ENCODE measurements at places on chromosomes 16 and 17.

- no peak for DNase-seq
These were observed 39.3 kb downstream of the MSI2 start for GRCh38 chr17:57295526-57296023.

- no peak for DNase-seq
These were observed 86.4 kb upstream of the MYOCD start for GRCh38 chr17:12579288-12579687.

DNA sequence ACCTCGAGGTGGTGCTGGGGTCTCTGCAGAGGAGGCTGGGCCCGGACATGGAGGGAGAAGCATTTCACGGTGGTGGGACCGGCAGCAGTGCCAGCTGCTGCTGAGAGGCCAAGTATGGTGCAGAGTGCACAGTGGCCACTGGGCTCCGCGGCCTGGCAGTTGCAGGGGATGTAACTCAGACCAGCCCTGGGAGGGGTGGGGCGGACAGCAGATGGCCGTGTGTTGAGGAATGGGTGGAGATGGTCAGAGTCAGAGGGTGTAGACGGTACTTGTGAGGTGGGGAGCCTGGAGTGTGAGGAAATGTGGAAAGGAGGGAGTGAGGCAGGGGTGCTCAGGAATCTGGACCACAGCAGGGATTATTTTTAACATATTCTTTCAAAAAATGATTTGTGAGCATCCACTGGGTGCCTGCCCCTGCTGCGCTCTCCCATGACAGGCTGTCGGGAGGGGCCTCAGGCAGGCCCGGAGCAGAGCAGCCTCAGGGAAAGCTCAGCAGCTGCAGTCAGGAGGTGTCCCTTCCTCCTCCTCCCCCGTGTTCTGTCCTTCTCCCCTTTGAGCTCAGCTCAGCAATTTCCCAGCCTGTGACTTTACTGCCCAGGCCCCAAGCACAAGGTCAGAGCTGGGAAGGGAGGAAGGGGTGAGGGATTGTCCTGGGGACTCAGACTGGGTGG lies 113.1 kb downstream of the RAP1GAP2 start:
- no peak for DNase-seq

GRCh38 chr17:40615068-40615840 lies 32.4 kb downstream of the SMARCE1 start:
- DNase-seq, result no peak

DNA sequence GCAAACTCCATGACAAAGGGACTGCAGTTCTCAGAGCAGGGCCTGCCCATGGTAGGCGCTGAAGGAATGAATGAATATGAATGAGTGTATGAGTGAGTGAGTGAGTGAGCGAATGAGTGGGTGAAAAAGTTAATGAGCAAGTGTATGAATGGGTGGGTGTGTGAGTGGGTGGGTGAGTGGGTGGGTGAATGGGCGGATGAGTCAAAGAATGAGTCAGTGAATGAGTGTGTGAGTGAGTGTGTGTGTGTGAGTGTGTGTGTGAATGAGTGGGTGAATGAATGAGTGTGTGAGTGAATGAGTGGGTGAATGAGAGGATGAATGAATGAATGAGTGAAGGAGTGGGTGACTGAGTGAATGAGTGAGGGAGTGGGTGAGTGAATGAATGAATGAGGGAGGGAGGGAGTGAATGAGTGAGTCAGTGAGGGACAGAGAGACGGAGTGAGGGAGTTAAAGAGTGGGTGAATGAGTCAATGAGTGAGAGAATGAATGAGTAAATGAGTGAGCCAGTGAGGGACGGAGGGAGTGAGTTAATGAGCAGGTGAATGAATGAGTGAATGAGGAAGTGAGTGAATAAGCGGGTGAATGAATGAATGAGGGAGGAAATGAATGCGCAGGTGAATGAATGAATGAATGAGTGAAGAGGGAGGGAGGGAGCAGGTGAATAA lies 11.1 kb upstream of the CHMP6 start:
- no peak for DNase-seq

- no peak for DNase-seq
These were observed 11.9 kb downstream of the ZBTB4 start for GRCh38 chr17:7467498-7467897.

DNA sequence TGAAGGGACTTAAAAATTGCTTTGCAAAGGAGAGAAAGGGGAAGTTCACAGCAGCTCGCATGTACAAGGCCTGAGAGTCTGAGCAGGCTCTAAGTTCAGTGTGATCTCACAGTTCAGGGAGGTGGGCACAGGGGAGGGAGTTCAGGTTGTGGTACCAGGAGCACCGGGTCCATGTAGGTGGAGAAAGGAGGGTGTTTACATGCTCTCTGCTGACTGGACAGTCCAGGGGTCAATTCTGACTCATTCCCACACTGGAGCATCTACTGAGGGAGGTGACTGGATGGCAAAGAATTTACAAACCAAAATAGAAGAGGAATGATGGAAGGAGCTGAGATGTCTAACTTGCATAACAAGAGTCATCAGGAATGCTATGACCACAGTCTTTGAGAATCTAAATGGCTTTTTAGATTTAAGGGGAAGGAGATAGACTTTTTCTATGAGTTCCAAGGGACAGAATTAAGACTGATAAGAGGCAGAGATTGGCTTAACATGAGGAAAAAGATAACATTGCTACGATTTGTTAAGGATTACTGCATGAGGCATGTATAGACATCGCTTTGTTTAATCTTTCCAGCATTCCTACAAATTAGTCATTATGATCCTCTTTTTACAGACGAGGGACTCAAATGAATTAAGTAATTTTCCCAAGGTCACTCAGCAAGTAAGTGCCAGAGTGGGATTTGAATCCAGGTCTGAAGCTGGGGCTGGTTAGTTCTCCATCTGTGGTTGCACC lies 29.9 kb downstream of the MIS12 start:
- no peak for DNase-seq

- DNase-seq, result no peak
These were observed 24.1 kb upstream of the KREMEN2 start for GRCh38 chr16:2939968-2940367.

- no peak for DNase-seq
These were observed 1.2 kb downstream of the BCAR1 start for GRCh38 chr16:75250089-75250808.

GRCh38 chr16:30914830-30915229 lies 8.5 kb upstream of the FBXL19 start:
- no peak for DNase-seq

DNA sequence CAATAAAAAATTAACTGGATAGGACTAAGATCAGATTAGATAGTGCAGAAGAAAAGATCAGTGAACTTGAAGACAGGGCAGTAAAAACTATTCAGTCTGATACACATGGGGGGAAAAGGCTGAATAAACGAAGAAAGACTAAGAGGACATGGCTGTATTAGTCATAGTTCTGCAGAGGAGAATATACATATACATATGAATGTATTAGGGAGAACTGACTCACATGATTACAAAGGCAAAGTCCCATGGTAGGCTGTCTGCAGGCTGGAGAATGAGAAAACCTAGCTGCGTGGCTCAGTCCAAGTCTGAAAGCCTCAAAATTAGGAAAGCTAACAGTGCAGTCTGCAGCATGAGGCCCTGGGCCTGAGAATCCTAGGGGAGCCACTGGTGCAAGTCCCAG lies 98.2 kb upstream of the GNAO1 start:
- DNase-seq, result no peak

DNA sequence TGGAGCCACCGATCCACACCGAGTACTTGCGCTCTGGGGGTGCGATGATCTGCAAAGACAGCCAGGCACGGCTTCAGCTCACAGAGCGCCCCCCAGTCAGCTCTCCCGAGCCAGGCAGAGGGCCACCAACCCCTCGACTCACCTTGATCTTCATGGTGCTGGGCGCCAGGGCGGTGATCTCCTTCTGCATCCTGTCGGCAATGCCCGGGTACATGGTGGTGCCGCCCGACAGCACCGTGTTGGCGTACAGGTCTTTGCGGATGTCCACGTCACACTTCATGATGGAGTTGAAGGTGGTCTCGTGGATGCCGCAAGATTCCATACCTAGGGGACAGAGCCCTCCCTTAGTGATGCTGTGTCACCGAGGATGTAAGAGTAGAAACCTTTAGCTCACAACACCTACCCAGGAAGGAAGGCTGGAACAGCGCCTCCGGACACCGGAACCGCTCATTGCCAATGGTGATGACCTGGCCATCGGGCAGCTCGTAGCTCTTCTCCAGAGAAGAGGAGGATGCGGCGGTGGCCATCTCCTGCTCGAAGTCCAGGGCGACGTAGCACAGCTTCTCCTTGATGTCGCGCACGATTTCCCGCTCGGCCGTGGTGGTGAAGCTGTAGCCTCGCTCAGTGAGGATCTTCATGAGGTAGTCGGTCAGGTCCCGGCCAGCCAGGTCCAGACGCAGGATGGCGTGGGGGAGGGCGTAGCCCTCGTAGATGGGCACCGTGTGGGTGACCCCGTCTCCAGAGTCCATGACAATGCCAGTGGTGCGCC lies 1.6 kb downstream of the ACTG1 start:
- DNase-seq, result no peak

GRCh38 chr16:1794221-1794871 lies 841 bp upstream of the IGFALS start:
- no peak for DNase-seq

- DNase-seq, result no peak
These were observed 58.7 kb downstream of the CENPV start for GRCh38 chr17:16294560-16294959.

GRCh38 chr16:70478912-70479341 lies 24.5 kb downstream of the FCSK start:
- no peak for DNase-seq

DNA sequence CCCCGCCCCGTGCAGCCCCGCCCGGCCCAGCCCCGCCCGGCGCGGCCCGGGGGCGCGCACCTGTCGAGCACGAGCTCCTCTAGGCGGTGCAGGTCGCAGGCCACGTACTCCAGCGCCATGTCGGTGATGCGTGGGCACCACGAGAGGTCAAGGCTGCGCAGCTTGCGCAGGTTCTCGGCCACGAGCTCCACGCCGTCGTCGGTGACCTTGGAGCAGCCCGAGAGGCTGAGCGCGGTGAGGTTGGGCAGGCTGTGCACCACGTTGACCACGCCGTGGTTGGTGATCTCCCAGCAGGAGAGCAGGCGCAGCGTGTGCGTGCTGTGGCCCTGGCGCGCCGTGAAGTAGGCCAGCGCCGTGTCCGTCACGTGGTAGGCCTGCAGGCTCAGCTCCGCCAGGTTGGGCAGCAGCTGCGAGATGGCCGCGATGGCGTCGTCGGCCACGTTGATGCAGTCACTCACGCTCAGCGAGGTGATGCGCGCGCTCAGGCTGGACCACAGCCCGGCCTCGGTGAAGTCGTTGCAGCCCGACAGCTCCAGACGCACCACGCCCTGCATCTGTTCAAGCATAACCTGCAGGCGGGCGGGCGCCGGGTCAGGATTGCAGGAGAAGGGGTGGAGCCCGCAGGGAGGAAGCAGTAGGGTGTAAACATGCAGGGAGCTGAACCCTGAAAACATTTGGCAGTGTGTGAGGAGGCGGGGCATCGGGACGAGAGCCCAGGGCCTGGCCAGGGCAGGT lies 5.3 kb upstream of the WDR24 start:
- DNase-seq, result no peak

GRCh38 chr16:51267681-51268080 lies 116.6 kb upstream of the SALL1 start:
- no peak for DNase-seq
